ENCODE measurements at places on chromosomes 6 and 20. TPM values are rescaled to one million over a fixed set of nuclear protein-coding genes. Genes with fewer than 3 reads are reported as not detected.

DNA sequence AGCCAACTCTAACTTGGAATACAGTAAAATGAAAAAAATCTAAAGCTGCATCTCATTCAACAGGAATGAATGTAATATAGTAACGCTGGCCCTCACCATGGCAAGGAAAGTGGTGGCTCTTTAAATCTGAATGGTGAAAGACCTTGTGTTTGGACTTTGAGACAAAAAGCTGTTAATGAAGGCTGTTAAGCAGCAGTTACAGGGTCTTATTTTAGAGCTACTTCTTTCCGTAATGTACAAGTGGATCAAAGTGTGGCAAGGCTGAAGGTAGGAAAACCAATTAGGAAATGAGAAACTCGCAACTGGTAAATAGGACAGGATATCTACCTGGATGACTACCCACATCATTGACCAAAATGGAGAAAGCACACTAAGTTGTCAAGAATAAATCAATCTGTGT is 11.6 kb upstream of the TRIM39 start:
- DNase-seq = no peak

The BPI gene
- total RNA-seq = 0.14 TPM

GRCh38 chr6:112029045-112029822 is 24.7 kb upstream of the CCN6 start:
- DNase-seq = peak; percentile 55

The IL17A gene
- total RNA-seq = 0.14 TPM

The LHFPL5 gene
- not detected for total RNA-seq

The ANKRD66 gene
- not detected for total RNA-seq

DNA sequence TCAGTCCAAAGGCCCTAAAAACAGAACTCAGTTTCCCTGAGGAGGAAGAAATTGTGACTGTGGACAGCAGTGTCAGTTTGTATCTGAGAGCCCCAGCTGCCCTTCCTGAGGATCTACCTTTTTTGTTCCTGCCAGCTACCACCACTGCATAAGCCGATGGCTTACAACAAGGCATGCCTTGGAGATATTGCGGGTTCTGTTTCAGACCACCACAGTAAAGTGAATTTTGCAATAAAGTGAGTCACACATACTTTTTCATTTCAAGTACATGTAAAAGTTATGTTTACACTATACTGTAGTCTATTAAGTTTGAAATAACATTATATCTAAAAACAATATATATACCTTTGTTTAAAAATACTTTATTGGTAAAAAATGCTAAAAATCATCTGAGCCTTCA is 9.6 kb upstream of the CST3 start:
- DNase-seq = no peak

The ZNF311 gene
- 0.31 TPM for total RNA-seq

The EPB41L1 gene
- total RNA-seq = 0.19 TPM

The GSTA3 gene
- not detected for total RNA-seq

- no peak for DNase-seq
Observed at GRCh38 chr20:39568109-39568508, 606.0 kb downstream of the DHX35 start.

Data from CD4-positive, alpha-beta T cell (primary cell).